ENCODE measurements at places on chromosomes 12 and 14.

GRCh38 chr12:47311568-47311967, 231.8 kb upstream of the AMIGO2 start:
- DNase-seq, result peak; percentile 73

- DNase-seq, result no peak
Measured at GRCh38 chr12:24848941-24849477, 99.9 kb downstream of the BCAT1 start.

DNA sequence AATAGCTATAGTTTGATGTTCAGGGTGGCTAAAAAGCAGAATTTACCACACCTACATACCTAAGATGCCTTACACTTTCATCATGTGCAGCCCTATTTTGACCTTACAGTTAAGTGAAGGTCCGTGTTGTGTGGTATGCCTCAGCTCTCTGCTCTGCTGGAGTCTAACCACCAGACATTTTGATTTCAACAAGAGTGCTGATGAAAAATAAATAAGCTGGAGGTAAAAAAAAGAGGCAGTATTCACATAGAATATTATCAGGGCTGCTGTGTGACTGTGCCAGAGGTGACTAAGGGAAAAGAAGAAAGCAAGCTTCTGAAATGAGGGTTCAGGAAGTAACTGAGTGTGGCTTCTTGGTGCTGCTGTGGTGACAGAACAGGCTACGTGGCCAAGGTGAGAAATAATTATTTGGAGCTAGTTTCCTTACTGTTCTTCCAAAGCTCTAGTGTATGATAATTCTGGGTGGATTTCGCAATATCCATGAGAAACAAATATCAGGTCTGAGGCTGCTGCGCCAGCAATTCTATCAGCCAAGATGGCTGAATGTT, 188.8 kb downstream of the STXBP6 start:
- DNase-seq, result no peak

DNA sequence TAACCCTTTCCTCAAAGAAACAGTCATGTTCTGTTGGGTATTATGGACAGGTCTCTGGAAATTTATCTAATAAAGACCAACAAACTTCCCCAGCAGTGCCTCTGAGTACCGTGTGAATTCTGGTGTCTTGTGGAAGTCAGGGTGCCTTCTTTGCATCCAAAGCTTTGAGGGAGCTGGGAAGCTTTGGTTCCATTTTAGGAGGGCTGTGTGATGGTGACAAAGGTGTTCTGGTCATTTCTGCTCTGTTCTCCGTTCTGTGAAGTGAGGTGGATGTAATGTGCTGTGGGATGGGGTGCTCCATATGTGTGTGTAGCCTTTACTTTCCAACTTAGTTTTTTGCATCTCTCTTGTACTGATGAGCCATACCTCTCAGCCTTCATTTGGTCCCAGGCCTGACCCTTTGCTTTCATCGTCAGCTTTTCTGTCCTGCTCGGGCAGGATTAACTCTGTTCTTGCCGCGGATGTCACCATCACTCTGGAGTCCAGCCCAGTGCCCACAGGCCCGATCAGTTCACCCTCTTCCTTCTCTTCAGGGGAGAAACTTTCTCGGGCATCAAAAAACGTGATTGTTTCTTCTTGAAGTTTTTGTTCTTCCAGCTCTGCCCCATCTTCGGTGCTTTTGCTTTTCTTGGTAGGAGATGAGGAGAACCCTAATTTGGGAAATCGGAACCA, 13.2 kb downstream of the PLD4 start:
- no peak for DNase-seq

DNA sequence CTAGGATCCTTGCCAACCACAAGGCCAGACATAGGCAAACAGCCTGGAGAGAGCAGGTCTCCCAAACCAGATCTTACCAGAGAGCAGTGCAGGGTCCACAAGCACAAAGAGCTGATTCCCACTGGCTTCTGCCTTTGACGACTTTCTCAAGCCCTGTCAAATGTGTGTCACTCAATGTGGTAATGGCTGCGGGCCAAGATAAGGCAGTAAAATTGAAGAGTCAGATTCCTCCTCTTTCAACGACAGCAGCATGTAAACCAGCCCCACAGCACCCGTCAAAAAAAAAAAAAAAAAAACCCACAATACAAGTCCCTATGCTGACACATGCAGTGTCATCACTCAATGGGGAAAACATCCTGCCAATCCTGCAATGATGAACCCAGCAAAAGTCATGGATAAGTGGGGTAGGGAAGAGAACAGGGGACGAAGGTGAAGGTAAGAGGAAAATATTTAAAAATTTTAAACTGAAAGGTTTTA, at the start of gene STON2:
Gene STON2, minus strand, starts transcription at position 123 of the 477 bp plus-strand sequence. CDS start 1,942 bp downstream, outside the sequence.
- DNase-seq, result peak; percentile 77

DNA sequence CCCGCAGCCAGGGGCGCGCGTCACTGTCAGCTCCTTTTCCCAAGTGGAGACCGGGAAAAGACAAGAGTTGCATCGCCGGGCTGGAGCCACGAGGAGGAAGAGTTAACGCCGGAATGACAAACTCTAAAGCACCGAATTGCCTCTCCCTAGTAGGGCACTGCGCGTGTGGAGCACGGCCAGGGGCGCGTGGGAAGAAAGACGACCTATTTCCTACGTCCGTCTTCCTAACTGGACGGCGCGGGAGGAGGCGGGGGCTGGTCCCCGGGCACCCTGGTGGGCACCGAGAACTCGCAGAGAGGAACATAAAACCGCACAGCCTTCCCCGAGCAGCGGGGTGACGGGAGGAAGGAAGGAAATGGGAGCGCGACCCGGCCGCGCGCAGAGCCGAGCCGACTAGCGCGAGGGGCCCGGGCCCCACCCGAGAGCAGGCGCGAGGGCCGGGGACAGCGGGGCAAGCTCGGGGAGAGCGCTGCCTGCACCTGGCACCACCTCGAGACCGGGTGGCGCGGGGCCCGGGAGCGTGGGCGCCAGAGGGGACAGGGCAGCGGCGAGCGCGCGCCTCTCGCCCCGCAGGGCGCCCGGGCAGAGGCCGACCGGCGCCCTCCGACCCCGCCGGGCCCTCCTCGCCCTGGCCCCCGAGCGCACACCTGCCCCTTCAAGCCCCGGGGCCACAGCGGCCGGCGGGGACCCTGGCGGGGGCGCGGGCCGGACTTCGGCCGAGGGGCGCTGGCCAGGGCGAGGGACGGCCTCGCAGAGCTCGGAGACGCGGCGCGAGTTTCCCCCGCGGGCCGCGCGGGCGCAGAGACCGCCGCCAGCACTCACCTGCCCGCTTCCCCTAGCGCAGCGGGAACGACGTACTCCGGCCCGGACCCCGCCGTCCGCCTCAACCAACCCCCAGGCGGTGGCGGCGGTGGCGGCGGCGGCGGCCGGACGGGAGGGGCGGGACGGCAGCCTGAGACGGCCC, at the start of gene SETD3:
Gene SETD3, minus strand, starts transcription at position 954 of the 964 bp plus-strand sequence. CDS start 15,054 bp downstream, outside the sequence.
- peak; percentile 83 for DNase-seq

DNA sequence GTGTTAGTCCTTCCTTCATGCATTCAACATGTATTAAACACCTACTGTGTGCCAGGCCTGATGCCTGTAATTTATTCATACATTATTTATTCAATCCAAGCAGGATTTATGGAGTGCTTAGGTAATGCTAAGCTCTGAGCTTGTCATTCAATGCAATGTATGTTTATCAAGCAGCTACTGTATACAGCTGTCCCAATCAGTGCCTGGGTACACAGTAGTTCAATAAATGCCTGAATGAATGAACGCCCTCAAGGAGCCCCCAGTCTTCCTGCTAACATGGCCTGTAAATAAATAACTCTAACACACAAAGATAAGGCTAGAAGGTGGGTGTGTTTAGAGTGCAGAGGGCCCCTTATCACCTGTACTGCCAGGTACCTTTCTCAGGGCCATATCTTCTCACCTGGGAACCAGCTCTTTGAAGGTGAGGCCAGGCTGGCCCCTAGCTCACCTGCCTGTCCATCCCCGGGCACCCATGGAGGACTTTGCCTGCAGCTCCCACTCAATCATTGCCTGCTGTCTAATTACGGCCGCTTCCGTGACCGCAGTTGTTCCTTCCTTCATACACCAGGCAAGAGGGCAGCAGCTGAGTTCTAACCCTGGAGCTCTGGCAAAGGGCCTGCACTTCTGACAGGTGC, 20.0 kb upstream of the KDM2B start:
- no peak for DNase-seq

- DNase-seq, result no peak
Measured at GRCh38 chr12:1083889-1084262, 92.9 kb downstream of the ERC1 start.

GRCh38 chr14:61670576-61670975, 24.7 kb upstream of the HIF1A start:
- DNase-seq, result peak; percentile 29

DNA sequence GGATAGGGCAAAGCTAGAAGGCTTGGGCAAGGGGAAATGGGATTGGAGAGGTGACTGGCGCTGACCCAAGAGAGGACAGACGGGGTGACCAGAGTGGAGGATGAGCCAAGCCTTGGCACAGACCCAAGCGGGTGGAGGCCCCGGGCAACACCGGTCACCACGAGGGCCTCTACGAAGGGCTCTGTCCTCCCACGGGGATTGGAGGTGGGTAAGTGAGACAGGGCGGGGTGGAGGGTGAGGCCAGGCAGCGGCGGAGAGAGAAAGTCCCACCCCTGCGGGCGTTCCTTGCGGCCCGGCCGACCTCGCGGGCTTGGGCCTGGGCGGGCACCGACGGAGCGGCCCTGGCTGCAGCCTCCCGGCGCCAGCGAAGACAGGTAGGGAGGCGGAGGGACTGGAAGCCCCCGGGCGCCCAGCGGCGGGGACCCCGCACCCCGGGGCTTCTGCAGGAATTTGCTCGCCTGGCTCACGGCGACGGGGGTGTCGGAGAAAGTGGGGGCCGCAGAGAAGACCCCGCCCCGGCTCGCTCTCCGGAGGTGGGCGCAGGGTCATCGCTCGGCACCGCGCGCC, at the start of gene PAPLN:
Gene PAPLN, plus strand, starts transcription at position 288 of the 567 bp plus-strand sequence. CDS start 2,273 bp downstream, outside the sequence.
- DNase-seq, result peak; percentile 73

- no peak for DNase-seq
Measured at GRCh38 chr14:99968941-99969340, 96.3 kb upstream of the EVL start.

DNA sequence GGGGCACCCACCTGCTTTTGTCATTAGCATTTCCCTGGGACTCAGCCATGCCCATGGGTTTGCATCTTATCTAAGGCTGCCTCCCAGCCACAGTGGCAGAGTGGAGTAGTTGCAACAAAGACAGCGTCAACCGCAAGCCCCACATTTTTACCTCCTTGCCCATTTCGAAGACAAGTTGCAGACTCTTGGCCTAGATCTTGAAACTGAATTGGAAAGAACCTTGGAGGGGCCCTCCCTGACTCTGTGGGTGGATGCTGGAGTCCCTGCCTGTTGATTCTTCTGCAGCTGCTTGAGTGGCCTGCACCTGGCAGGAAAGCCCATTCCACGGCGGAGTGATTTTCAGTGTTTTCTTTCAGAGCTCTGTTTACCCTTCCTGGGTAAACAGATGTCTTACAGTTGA, 309.0 kb downstream of the VRK1 start:
- no peak for DNase-seq

DNA sequence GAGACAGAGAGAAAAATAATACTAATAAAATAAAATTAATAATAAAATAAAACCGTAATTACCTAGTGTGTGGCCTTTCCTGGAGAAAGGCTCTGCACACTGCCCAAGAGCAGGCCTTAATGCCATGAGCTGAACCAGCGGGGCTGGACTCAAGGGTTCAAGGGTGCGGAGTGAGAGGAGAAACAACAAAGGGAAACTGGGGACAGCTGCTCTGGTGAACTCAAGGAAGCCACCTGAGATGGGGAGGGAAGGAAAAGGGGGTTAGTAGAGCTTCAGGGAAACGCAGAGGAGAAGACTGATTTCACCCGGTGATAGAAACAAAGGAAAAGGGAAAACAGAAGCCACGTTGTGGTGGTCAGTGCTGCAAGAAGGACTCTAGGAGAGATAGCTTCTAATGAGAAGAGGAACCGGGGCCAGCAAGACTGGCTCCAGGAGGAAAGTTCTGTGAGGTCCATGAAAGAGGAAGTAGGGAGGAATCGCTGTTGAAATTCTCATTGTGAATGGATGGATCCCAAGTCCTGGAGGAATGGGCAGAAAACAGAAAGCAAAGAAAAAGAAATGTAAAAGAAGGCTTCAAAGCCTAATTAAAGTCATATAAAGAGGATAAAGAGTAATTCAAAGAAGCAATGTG, 48.3 kb upstream of the BCL2L14 start:
- DNase-seq, result peak; percentile 53

- peak; percentile 66 for DNase-seq
Measured at GRCh38 chr12:2634471-2634870, 160.3 kb upstream of the FKBP4 start.

DNA sequence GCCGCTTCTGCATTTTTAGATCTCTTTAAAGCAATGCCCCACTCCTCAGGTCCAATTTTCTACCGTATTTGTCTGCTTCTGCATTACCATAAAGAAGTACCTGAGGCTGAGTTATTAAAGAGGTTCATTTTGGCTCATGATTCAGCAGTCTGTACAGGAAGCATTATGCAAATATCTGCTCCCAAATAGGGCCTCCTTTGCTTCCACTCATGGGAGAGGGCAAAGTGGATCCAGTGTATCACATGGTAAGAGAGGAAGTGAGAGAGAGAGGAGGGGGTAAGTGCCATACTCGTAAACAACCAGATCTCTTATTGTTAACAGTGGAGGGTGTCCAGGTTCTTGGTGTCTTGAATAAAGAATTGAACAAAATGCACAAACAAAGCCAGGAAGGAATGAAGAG, 316.1 kb upstream of the SEL1L start:
- DNase-seq, result no peak

DNA sequence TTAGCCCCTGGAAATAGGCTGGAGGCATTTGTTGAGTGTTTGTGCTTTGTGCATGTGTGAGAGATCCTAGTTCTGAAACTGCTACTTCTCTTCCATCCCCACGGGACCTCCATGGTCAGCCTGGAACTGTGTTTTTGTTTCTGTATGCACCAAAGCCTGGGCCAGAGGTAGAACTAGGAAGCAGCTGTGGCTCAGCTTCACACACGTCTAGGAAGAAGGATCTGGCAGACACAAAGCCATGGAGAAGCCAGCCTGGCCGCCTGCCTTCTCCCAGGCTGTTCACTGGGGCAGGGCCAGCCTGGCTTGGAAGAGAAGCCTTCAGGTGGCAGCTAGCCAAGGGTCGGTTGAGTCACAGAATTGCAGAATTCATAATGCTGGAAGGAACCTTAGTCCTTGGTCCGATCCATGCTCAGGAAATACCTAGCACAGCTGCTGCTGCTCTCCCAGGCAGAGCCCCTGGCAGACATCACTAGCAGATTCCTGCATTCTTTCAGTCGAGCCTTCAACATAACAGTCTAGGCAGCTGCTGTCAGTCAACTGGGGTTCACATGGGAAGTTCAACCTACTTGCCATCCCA, 27.0 kb downstream of the RIN3 start:
- no peak for DNase-seq

- no peak for DNase-seq
Measured at GRCh38 chr12:15214851-15215601, 6.2 kb downstream of the RERG start.

- no peak for DNase-seq
Measured at GRCh38 chr12:7154901-7155470, 24.8 kb downstream of the CLSTN3 start.
